ENCODE measurements at places on chromosomes 3 and 15.
A peak's percentile ranks its signal among the peaks of the same experiment; 100 is the strongest.

DNA sequence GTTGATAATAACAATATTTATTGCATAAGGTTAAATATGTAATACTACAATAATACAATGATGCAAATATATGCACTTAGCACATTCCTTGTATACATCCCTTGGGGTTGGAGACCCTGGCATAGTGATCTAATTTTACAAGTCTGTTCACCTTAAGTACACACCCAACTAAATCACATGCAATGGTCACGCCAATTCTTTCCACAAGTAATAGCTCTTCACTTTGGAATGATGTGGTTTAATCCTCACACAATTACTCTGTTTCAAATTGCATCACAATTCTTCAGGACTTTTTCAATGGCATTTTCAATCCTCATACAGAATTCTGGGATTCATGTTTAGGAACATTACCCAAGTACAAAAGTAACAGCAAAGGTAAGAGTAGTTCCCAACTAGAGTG is 27.3 kb upstream of the SPRED1 start:
- DNase-seq: no peak

DNA sequence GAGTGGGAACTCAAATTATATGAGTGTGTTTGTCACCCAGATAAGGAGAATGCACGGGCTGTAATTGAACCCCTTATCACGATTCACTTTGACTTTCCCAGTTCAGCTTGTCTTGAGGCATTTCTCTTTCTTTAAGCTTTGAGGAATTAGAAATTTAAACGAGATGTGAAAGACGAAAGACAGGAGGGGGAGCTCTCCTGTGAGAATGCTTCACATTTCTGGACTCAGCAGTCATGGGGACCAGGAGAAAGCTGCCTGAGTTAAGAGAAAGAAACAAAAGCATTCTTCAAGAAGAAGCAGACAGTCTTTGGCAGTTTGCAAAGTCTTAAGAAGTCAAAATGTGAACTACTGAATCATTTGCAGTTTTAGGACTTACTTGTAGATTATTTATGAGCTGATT is 205.6 kb downstream of the NECTIN3 start:
- peak; percentile 31 for DNase-seq

GRCh38 chr3:48135552-48136495 is 52.4 kb downstream of the CDC25A start:
- DNase-seq: no peak

DNA sequence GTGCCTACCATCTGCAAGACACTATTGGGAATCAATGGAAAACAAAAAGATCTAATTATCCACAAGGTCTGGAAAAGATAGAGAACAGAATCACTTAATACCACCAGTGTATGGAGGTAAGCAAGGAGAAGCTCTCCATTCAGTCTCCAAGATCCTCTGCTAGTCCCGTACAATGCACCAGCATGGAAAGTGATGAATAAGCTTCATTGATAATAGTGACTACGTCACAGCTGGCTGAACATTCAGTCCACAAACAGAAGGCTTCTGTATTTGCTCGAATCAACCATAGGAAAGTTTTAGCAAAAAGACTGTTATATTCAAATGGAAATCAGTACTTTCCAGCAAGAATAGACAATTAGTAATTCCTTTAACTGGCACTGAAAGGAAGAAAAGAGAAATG is 42.9 kb downstream of the IGSF11 start:
- no peak for DNase-seq

DNA sequence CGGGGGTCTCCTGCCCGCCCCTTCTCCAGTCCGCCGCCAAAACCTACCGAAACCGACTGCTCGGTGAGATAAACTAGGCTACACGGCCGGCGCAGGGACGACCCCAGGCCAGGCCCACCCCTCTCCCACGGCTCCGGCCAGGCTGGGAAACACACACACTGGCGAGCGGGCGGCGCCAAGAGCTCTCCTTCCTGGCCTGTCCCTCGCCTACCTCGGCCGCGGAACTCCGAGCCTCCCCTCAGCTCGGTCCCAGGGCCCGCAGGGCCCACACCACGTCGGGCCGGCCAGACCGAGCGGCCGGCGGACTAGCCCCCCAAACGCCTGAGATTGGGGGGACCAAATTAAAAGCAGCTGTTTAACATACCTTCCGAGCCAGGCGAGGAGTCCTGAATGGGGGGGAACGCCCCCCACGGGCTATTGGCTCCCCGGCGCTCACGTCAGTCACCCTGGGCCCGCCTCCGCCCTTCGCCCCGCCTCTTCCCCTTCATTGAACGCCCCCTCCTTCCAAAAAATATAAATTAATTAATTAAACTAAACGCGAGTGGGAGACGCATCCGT is 4.0 kb upstream of the SIN3A start:
- no peak for DNase-seq

Measured in AG09309 (cell line).